ENCODE measurements at places on chromosomes 11 and 22.

- no peak for DNase-seq
Observed at GRCh38 chr22:21074102-21074715, 28.5 kb downstream of the LRRC74B start.

DNA sequence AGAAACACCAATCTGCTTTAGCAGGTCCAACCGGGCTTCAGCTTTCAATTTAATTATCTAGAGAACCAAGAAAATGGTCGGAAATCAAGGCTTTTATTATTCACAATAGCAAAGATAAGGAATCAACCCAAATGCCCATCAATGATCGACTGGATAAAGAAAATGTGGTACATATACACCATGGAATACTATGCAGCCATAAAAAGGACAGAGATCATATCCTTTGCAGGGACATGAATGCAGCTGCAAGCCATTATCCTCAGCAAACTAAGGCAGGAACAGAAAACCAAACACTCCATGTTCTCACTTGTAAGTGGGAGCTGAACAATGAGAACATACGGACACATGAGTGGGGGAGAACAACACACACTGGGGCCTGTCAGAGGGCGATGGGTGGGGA is 53.8 kb downstream of the ATG16L2 start:
- no peak for DNase-seq

GRCh38 chr11:2473361-2474058 is 28.7 kb downstream of the KCNQ1 start:
- no peak for DNase-seq

GRCh38 chr11:30749268-30749667 is 163.1 kb upstream of the MPPED2 start:
- no peak for DNase-seq

DNA sequence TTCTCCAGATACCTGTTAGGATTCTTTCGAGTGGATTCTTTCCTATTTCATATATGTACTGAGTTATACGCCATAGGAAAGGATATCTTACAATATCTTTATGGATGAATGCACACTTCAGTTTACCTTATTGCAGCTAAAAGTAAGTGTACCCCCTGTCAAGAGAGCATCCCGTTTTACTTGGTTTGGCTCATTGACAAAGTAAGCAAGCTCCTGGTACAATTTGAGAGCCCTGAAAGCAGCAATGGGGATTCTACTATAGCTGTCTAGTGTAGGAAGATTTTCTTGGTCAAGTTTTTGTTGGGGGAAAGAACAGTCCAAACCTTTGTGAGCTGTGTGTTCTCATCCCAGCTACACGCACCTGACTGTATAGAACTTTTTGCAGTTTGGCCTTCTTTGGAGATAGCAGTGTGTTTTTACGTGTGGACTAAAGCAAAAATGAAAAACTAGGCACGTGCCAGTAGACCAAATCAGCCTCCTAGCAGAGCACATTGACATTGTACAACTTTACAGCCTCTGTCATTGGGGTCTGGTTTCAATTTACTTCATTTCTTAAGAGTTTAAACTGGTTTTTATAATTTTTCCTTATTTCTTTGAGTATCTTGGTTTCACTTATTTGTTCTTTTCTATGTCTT is 44.0 kb downstream of the PPP6R3 start:
- DNase-seq = no peak

DNA sequence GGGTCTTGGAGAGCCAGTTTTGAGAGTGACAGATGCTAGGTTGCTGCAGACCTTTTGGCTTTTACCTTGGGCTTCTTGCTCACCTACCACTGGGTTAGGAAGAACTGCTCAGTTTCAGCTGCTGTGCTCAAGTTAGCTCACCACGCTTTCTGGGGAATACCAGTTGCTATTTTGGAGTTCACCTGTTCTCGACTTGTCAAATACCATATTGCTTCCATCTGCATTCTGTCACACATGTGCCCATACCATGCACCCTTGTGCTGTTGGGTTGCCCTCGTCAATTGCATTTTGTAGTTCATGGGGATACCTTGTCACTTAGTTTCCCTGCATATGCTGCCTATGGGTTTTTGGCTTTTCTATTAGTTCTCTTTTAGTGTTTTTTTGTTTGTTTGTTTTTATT is 23.0 kb upstream of the BARX2 start:
- no peak for DNase-seq

DNA sequence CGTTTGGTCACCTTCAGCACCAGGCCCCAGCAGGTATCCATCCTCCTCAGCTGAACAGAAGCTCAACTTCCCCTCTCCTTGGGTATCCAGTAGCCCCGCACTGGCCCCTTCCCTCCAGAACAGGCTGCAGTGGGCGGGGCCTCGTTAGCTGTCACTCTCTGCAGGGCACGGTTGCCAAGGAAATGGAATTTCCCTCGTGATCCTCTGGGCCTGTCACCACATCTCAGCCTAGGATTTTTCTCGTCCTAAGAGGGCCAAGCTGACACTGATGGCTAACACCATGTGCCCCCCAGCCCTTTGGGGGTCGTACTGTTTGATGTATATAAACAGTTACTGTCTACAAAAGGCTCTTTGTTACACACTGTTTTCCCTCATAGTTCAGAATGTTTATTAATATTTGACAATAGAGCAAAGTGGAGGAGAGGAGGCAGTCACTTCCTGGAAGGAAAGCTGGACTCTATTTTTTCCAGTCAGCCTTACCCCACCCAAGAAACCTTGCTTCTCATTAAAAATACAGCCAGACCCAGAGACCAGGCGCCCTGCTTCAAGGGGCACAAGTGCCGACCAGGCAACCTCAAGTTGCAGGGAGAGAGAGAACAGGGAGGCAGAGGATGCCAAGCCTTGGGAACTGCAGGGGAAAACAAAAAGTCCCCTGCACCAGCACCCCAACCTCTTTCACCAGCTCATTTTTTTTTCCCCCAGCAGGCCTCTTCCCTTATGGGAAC is 44.5 kb downstream of the FEZ1 start:
- no peak for DNase-seq

DNA sequence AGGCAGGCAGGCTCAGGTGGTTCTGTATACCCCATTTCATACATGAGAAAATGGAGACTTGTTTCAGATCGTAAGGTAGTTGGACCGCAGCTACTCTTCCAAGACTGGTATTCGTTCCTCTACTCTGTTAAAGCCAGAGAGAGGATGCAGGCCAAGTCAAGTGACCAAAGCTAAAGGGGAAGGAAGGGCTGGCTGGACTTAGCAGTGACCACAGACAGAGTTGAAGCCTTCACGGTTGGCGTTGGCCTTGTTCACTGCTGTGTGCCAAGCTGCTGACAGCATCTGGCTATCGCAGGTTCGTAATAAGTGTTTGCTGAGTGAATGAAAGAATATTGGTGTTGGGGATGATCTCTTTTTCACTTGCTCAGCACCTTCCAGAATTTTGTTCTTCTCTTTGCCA is 64.2 kb downstream of the PTPRJ start:
- no peak for DNase-seq

DNA sequence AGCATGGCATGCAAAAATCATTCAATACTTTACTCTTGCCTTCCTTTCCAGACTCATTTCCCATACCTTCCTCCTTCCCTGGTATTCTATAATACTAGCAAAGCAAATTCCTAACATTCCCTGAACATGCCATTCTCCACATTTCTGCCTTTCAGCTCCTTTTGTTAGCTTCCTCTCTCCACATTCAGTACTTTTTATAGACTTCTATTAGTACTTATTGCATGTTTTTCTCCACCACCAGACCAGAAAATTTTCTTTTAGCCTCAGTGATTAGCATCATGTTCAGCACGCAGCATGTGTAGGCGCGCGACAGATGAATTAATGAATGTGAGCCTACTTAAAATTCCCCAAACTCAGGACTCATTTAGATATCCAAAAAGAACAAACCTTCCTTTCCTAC is 935.3 kb downstream of the DLG2 start:
- no peak for DNase-seq

DNA sequence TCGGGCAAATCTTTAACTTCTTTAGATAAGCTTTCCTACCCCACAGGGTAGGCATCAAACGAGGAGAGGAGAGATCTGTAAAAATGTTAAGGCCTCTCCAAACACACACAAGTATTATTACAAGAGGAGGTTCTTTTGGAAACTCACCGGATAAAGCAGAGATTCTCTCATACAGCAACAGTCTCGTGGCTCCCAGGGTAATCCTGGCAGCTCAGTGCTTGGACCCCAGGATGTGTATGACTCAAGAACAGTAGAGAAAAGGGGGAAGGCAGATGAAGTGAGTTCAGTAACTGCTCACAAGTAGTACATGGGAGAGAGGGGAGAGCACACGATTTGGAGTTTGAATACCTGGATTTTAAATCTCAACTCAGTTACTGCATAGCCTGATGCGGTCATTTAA is 120.9 kb downstream of the FEZ1 start:
- no peak for DNase-seq

GRCh38 chr11:71103266-71103665 is 149.1 kb downstream of the SHANK2 start:
- no peak for DNase-seq

DNA sequence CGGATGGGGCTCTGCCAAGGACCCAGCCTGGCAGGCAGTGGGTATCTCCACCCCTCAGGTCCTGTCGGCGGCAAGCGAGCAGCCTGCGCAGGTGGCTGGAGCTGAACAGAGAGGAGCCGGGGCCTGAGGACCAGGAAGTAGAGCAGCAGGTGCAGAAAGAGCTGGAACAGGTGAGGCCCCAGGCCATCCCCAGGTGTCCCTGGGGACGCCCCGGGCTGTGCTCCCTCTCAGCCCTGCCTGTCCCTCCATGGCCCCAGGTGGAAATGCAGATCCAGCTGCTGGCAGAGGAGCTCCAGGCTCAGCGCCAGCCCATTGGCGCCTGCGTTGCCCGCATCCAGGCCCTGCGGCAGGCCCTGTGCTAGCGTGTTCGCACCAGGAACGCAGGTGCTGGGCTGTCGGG is 44.0 kb downstream of the PISD start:
- no peak for DNase-seq

DNA sequence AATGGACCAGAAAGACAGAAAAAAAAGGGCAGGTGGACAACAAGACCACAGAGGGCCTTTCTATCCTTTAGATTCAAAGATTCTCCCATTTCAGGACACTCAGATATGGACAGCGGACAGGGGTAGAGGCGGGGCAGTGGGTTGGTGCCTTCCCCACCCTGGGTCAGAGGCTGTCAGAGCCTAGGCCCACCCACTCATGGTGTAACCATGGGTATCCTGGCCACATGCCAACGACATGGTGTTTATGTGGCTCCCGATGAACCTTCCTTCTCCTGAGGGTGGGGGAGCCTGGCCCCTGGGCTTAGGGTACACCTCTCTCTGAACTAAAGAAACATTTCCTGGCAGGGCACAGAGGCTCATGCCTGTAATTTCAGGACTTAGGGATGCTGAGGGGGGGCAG is 14.3 kb upstream of the P2RY2 start:
- DNase-seq = no peak

GRCh38 chr11:117772360-117772759 is 24.7 kb downstream of the DSCAML1 start:
- DNase-seq = no peak

DNA sequence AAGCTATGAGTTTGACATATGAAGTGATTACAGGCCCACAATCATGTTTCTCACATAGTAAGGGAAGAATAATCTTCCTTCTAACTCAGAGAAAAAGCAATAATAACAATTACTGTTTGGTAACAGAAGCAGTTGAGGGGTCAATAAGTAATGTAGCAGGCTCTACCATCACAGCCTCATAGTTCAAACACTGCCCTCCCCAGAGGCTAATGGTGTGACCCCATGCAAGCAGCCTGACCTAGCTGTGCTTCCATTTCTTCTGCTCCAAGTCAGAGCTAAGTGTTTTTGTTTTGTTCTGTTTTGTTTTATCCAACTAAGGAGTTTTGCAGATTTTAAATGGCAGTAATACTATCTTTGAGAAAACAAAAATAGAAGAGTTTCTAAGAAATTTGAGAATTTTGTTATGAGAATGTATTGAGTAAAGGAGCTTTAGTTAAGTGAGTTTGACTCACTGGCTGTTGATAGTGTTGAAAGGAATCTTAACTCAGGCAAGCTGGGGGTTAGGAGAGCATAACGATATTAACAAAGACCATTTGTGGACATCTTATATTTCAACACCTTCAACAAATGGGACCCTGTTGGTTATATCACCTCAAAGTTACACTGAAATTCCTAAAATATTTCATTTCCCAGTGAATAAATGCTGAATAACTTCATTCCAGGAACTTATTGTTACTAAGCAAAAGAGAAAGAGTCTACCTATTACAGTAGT is 48.5 kb downstream of the GUCY1A2 start:
- DNase-seq = no peak

Measured in stimulated activated CD8-positive, alpha-beta memory T cell treated with anti-CD3 and anti-CD28 coated beads, Interleukin-4, amount 100 ng/mL, for 4 hours (primary cell).